ENCODE measurements at places on chromosomes 11 and 22. TPM values are rescaled to one million over a fixed set of nuclear protein-coding genes. Genes with fewer than 3 reads are reported as not detected.

The MMP1 gene
- 1.5 TPM for polyA plus RNA-seq

The ANO3 gene
- polyA plus RNA-seq: not detected

The RAG1 gene
- 0.08 TPM for polyA plus RNA-seq

The MYOD1 gene
- polyA plus RNA-seq: not detected

The ABTB2 gene
- 0.14 TPM for polyA plus RNA-seq

The OR8A1 gene
- polyA plus RNA-seq: not detected

The GLYATL1 gene
- polyA plus RNA-seq: not detected

The SLC1A2 gene
- not detected for polyA plus RNA-seq

The SPA17 gene
- polyA plus RNA-seq: 3.9 TPM

The UVRAG gene
- 21.2 TPM for polyA plus RNA-seq

The CCDC15 gene
- polyA plus RNA-seq: 0.75 TPM

The CDC42BPG gene
- 0.19 TPM for polyA plus RNA-seq

The TMEM41B gene
- polyA plus RNA-seq: 16.6 TPM

The TRIM6 gene
- polyA plus RNA-seq: 3.3 TPM

The AGBL2 gene
- polyA plus RNA-seq: 0.08 TPM
